ENCODE measurements at places on chromosomes 2 and 18.
A peak's percentile ranks its signal among the peaks of the same experiment; 100 is the strongest.

- DNase-seq: no peak
Measured at GRCh38 chr2:222610746-222611145, 45.1 kb downstream of the FARSB start.

- DNase-seq: no peak
Measured at GRCh38 chr2:105428387-105429018, 29.7 kb upstream of the FHL2 start.

DNA sequence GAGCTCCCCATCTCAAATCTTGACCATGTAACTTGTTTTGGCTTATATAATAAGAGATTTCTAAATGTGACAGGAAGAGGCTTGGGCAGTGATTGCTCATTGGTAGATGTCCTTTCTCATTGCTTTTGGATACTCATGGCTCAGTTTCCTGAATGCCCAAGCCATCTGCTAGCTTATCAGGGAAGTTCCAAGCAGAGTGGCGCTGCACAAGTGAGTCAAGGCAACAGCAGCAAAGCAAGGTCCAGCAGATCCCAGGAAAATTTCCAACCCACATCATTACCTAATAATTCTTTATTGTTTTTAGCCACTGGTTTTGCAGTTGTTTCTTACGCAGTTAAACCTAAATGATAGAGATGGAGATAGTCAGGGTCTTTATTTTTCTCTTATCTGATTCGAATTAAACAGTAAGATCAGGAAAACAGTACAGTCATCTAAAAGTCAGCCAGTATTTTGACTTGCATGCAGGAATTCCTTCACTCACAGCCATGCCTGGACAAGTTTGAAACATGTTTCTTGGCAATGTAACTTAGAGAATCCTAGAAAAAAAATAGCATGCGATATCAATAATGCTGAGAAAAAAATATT, 349.7 kb upstream of the TMEFF2 start:
- DNase-seq: no peak

- no peak for DNase-seq
Measured at GRCh38 chr2:213766465-213766901, 482.2 kb downstream of the SPAG16 start.

GRCh38 chr2:43840965-43841364, 2.2 kb downstream of the ABCG8 start:
- no peak for DNase-seq

GRCh38 chr2:96977631-96978195, 8.7 kb downstream of the FAM178B start:
- DNase-seq: no peak

DNA sequence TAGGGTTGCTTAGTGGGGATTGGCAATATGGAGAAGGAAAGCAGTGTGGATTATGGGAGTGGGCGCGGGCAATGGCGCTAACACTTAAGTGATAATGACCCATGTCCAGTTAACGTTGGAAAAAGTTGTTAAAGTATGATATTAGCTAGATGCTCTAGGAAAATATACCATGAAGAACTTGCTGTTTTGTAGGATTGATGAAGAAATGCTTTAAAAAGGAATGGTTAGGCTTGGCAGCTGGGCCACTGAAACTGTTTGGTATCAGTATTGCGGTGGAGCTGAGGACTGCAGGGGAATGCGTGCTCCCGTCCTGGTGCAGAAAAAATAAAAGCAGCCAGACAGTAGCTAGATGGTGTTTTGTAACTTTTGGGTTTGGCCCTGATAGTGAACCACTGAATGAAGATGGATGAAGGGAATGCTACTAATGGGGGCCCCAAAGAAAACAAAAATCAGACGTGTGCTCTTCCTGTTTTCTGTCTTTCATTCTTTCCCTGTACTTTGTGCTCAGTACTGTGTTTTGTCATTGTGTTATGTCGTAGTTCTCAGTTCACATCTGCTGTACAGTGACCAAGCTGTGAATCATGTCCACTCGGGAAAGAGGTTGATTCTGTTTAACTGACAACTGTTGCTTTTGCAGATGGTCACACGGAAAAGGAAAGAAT, 999 bp downstream of the INSIG2 start:
- DNase-seq: peak; percentile 9

GRCh38 chr2:179272406-179273192, 8.0 kb upstream of the SESTD1 start:
- no peak for DNase-seq

- no peak for DNase-seq
Measured at GRCh38 chr2:207260021-207260420, 94.3 kb upstream of the KLF7 start.

DNA sequence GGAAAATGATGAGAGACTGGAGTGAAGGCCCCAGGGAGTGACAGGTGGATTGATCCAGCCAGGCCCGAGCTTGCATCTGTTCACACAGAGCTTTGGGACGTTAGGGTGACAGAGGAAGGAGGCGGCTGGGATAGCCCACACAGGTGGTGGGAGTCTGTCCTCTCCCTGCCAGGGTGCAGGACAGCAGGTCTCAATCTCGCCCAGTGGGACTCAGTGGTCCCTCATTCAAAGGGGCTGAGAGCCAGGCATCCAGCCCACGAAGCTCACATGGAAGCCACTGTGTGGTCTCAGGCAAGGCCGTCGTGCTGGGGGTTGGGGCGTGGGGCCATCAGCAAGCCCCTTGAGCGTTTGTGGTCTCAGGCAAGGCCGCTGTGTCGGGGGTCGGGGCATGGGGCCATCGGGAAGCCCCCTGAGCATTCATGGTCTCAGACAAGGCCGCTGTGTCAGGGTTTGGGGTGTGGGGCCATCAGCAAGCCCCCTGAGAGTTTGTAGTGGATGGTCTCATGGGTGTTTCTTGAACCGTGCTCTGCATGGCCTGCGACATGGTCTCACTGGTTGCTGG, 8.3 kb downstream of the KCNG2 start:
- no peak for DNase-seq

- no peak for DNase-seq
Measured at GRCh38 chr2:159875083-159875482, 77.1 kb upstream of the CD302 start.

DNA sequence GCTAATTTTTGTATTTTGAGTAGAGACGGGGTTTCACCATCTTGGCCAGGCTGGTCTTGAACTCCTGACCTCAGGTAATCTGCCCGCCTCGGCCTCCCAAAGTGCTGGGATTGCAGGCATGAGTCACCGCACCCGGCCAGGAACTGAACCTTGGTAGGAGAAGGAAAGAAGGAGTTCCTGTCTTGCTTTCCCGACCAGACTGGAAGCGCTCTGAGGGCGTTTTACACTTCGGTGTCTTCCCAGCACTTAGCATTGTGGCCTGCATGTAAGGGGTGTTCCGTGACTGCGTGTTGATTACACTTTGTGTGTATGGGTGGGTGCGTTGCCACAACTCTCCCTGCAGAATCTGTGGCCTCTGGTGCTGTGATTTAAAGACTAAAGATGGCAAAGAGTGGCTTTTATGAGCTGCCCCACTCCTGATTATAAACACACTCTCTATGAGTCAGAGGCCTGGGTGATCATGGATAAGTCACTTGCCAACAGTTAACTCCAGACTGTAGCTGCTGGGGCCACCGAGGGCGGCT, 46.0 kb downstream of the ODC1 start:
- DNase-seq: no peak

Data from NCI-H2081 (cell line).